ENCODE measurements at places on chromosomes 6 and 20.

GRCh38 chr20:19211661-19212468 is 577 bp upstream of the SLC24A3 start:
- no peak for DNase-seq

DNA sequence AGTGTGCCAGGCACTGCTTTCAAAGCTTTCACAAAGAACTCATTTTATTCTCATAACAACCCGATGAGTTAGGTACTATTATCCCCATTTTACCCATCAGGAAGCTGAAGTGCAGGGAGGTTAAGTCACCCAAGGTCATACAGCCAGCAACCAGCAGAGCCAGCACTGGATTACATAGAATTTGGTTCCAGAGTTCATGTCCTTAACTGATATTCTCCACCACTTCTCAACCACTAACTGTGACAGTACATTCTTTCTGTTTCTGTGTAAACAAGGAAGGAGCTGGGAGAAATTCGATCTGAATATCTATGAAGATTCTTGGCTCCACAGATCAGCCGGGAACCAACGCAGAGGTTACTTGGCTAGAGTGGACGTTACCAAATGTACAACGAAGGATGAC is 98.0 kb downstream of the KIF16B start:
- no peak for DNase-seq

DNA sequence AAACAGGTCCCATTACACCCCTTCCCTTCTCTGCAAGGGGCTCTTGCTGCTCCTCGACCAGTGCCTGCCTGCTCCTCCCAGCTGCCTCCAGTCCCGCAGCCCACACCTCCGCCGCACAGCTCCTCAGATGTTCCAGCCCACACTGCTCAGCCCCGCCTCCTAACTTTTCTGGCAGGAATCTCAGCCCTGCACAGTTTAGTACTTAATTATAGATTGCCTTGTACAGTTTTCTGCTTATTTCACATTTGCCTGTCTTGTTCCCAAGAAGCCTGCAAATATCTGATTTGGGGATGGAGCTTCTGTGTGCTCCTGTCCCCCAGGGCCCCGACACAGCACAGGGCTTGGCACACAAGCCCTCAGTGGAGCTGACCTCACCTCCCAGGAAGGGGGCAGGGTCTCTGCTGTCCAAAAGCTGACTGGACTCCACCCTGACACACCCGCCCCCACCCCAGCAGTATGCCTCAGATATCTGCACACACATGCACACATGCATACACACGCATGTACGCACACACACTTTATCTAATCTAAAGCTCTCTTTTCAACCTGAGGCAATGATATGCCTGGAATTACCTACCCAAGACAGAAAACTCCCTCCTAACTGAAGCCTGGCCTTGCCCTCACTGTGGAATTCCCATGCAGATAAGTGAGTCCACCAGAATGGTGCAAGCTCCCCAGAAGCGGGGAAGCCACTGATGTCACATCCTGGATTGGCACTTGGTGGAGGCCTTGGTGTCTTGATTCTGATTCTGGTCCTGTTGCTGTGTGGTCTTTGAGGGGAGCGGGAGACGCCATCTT is 1.2 kb upstream of the PNPLA1 start:
- DNase-seq: no peak

DNA sequence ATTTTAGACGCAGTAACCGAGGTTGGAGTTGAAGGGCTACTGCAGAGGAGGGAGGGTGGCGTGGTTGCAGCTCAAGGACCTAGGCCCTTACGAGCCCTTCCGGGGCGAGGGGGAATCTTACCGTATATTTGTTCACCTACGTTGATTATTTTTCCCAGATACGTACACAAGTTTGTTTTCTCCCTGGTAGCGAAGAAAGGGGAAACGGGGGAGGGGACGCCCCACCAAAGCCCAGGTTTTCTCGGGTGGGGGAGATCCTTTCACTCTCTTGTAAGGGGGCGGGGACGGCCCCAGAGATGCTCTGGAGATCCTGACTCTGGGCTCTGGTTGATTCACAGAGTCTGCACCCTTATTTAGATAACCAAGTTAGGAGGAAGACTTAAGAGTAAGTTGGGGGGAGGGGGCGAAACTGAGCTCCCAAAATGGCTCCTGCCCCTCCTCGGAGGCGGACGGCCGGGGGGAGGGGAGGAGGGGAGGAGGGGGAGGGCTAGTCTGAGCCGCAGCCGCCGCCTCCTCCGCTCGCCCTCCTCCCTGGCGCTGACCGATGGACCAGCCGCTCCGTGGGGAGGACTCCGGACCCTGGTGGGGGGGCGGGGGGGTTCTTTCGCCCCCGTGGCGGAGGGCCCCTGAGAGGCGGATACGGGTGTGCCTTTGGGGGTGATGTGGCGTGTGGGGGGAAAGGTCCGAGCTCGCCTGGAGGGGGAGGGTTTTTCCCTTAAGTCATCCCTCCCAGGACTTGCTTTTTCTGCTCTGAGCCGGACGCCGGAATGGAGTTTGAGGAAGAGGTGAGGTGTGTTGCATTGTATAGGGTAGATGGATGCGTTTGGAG is 2.2 kb downstream of the BRD2 start:
- DNase-seq: peak; percentile 78

DNA sequence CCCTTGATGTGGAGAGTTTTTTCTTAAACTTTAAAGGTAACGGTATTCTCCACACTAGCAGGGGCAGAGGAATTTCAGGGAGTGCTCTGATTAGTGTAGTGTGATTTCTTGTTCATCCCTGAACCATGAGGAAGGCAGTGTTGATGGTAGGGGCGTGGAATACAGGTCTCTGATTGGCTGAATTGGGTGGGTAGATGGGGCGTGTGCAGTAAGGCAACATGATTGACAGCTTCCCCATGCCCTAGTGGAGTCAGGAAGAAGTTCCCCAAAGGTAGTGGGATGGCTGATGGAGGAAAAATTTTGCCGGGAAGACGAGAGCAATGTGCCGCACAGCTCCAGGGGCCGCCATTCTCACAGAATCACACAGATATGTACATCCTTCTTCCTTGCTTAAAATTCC is 97.4 kb upstream of the SALL4 start:
- DNase-seq: no peak

- no peak for DNase-seq
Observed at GRCh38 chr6:146847426-146847825, 248.7 kb downstream of the ADGB start.

- peak; percentile 34 for DNase-seq
Observed at GRCh38 chr6:43575105-43575771, 600 bp downstream of the XPO5 start.

- no peak for DNase-seq
Observed at GRCh38 chr6:143185288-143185687, 124.6 kb downstream of the AIG1 start.

GRCh38 chr6:155915651-155916050 is 460.0 kb upstream of the NOX3 start:
- no peak for DNase-seq

GRCh38 chr6:157528931-157529653 is 148.1 kb downstream of the ZDHHC14 start:
- no peak for DNase-seq

GRCh38 chr20:53800883-53801604 is 207.4 kb upstream of the ZNF217 start:
- no peak for DNase-seq

DNA sequence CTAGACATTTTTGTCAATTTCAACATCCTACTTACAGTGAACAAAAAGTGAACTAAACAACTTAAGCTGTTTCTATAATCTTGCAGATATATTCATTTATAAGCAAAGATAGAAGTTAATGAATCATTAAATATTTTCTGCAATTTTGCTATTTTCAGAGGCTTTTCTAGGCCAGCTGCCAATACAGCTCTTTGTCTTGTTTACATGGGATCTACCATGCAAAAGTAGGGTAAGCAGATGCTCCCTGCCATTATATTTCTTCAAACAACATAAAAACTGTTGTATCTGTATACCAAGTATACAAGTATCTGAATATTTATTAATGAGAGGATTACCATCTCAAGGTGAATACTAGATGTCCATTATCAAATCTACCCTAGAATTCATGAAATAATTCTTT is 15.4 kb downstream of the PNISR start:
- DNase-seq: no peak

DNA sequence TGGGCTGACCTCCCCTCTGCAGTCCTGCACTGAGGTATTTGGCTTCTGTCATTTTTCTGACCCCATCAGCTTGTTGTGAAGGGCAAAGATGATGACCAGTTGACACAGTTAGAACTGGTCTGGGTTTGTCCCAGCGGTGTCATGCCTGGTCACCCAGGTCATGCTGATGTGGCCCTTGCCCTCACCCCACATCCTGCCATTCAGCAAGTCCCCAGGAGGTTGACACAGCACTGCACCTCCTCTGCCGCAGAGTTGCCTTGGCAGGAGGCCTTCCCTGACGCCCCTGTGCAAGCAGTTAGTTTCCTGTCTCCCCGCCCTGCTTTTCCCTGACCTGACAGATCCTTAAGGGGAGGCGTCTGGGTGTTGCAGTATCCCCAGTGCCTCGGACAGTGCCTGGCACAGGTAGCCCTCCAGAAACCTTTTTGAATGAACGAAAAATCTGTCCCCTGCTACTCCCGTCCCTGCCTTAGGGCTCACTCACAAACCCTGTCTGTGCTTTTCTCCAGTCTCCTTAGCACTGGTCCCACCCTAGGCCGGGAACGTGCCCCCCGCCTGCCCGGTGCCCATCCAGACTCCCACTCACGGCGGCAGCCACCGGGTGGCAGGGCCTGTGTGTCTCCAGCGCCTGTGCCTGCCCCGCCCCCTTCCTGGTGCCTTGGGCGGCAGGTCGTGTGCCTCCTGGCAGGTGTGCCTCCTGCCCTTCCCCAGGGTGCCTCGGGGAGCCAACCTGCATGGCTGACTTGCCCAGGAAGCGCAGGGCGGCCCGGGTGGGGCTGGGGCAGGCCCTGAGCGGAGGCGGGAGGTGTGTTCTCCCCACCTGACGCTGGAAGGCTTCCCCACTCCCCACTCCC is 146.3 kb upstream of the RNF24 start:
- DNase-seq: no peak

DNA sequence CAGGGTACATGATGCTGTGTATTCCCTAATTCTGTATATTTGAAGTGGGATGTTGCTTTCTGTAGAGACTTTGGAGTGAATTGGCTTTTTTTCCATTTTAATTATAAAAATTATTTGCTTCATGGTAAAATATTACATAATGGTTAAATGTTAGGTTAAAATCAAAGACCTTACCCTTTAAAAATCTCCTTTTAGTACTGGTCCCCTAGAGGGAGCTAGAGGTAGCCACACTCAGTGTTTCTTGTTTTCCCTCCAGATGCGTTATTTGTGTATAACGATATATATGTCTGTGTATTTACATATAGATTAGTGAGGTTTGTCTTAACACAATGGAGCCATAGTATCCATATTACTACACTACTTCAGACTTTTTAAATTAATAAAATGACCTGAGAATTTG is 146.7 kb downstream of the PLCB4 start:
- no peak for DNase-seq

DNA sequence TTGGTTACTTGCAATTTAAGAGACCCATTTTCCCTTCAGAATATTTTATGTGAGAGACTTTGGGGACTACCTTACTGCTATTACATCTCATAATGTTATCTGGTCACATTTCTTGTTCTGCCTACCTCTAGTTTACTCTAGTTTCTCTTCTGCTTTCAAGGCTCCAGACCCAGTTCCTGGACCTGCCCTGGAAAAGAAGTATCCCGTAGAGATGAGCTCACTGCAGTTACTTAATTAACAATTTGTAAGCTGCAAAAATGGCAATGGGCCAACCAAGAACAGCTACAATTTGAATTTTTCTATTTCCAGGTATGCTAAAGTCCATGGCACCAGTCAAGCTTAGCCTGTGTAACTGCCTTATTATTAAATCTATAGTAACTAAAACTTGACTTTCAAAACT is 25.0 kb downstream of the TAB2 start:
- DNase-seq: no peak

DNA sequence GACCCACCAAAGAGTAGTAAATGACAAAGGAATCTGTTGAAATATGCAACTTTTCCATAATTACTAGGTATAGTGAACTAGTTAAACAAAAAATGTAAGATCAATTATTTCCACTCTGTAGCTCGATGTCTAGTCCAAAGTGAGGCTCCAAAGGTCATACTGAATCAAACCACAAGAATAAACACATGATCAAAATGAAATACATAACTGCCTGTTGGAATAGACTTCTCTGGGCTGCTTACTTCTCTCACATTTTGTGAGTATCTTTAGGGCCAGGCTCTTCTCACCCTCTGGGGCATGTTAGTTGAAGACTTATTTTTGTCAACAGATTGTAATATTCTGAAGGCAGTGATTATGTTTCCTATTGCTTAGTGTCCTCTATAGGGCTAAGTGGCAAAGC is 103.7 kb upstream of the TMEM170B start:
- DNase-seq: no peak

GRCh38 chr20:24584538-24585356 is 115.3 kb downstream of the SYNDIG1 start:
- DNase-seq: no peak

DNA sequence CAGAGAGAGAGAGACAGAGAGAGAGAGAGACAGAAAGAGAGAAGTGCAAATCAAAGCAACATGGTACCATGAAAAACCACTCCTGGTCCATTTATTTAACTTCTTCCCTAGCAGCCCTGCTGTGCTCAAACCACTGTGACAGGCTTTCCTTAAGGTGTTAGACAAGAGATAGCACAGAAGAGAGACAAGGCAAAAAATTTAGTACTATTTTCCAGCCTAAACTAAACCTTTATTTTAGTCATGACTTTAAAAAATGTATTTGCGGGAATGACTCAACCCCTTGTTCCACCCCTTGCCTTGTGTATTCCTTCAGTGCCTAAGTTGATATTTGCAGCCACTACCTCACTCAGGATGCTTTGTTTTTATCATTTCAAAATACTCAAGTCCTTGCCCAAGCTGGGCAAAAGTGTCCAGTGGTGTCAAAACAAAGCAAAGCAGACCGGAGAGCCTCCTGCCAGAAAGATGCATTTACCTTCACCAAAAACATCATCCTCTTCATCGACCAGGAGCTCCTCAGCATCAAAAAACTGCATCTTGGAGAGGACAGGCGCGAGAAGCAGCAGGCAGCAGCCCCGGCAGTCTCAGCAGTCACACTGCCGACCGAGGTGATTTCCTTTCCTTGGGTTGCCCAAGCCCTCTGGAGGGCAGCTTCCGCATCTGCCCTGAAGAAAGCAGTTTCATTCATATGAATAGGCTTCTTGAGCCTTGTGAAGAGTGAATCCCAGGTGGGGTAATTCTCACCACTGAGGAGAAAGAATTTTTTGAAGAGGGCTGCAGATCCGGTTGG is at the start of gene RIPOR2:
Gene RIPOR2, minus strand, starts transcription at position 595 of the 787 bp plus-strand sequence. Its CDS starts 62 bp downstream, at position 533.
- peak; percentile 59 for DNase-seq

DNA sequence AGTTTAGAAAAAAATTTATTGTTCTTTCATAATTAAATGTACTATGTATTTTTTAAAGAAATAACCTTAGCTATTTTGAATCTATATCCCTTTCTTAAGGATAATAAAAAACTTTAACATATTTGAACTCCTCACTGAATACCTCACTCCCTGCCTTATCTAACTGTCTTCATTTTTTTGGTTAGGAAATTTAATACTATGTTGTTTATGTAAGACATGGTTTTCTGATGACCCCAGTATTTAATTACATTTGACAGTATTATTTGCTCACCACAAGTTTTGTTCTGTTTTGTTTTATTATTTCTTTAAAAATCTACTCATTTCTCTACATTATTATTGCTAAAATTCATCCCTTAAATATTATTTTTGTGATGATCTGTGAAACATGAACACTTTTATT is 394.4 kb upstream of the ADGRB3 start:
- DNase-seq: no peak

All from stimulated activated CD4-positive, alpha-beta T cell treated with anti-CD3 and anti-CD28 coated beads, Interleukin-4, amount 100 ng/mL, for 48 hours (primary cell).